ENCODE measurements at places on chromosomes 3 and 15.

- no peak for DNase-seq
These were observed 355.5 kb upstream of the SUCLG2 start for GRCh38 chr3:68009900-68010299.

GRCh38 chr3:83968356-83968755 is 990.4 kb upstream of the CADM2 start:
- DNase-seq: no peak

DNA sequence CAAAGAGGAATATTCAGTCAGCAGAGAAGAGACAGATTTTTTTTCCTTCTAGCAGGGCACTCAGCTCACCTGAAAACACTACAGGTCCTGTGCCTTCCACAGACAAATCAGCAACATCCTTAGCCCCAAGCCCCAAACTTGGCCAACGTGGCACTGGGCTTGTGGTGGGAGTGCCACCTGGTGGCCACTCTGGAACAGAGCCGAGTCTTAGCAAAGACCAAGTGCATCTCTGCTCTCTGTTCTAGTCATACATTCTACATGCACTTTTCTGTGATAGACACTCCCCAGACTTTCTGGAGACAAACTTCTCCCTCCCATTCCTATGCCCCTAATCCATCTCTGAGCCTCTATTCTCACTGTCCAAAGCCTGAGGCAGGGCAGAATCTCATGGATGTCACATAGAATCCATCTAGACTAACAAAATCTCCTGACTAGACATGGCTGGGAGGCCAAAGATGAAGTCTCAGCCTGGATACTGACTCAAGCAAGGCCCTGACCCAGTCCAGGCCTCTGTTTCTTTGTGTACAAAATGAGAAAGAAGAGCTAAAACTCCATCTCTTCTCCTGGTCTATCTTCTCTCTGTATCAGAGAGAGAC is 5.1 kb upstream of the SEMA7A start:
- DNase-seq: peak; percentile 81

GRCh38 chr15:39783244-39783820 is 691 bp upstream of the FSIP1 start:
- no peak for DNase-seq

GRCh38 chr15:99328106-99329072 is 77.1 kb downstream of the LRRC28 start:
- DNase-seq: no peak

DNA sequence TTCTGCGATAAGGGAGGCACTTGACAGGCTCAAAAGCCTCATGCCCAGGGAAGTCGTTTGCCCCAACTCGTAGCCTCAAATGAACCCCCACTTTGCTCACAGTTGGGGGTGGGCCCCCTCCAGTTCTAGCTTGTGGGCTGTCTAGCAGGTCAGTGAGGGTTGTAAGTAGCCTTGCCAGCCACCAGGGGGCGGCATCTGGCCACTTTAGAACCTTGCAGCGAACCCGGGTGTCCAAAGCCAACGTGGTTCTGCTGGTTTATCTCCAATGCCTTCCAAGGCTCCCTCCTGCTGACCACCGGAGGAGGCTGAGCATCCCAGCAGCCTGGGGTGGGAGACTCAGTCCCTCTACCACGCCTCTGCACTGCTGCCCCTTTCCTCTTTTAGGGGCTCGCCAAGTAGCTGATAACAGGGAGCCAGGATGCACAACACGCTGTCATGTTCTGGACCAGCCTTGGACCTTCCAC is 9.2 kb upstream of the RBSN start:
- DNase-seq: peak; percentile 84

DNA sequence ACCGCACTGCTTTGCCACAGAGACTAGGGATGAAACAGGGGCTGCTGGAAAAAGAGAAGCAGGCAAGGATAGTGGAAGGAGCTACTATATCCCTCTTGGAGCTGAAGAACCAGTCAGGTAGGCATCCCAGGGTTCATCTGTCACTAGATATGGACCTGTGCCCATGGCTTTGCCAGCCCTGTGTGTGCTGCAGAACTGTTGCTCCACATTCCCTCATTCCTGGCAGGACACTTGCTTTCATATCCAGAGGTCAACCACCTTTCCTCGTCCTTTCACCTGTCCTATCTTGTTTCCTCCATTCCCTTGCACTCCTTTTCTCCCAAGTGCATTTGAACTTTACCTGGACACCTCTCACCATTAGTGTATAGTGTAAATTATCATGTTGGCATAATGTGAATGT is 12.0 kb downstream of the SNRK start:
- DNase-seq: no peak

DNA sequence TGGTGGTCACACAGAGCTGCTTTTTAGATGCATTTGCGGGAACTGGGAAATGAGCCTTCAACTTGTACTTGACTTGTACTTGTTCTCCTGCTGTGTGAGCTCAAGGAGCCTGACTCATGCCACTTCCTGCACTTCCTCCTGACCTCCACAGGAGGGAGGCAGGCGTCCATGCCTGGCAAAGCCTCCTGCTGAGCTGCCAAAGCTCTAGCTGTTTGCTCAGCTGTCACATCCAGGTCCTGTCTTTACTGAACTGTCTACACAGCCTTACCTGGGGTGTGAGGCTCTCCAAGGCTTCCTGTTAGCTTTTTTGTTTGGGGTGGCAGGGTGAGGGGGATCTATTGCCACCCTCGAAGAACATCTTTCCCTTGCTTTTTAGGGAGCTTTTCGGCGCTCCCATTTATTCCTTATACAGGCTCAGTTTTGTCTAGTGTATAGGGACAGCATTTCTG is 6.4 kb downstream of the THPO start:
- DNase-seq: peak; percentile 93

DNA sequence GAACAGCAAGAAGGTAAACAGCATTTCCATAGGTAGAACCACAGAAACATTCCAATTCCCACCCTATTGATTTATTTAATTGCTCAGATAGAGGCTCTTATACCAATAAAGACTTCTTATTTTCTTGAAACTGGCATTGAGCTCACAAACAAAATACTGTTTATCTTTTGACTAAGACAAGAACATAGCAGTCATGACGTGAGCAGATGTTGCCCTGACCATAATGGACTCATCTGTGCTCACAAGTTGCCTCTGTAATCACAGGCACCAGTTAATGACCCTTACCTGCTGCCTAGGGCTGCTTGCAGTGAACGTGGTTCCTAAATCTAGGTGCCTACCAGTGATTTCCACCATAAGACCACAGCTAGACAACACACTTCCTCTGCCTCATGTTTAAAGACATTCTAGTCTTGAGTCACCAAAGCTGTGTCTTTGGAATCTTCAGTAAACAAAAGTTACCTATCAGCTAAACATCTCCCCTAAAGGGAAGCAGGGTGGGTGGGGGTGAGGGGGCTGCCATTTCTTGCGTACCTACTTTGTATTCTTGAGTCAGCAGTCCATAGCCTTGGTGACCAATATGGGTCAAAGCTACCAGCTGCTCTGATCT is 2.1 kb downstream of the FYCO1 start:
- no peak for DNase-seq

DNA sequence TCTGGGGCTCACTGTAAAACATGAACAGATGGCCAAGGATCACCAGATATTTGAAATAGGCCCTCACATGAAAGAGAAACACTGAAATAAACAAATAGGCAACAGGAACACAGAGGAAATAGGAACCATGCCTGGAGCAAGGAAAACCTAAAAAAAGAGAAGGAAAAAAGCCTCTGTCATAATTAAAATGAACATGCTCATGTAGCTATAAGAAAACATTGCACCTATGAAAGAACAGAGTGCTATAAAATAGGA is 102.4 kb downstream of the RAB11A start:
- DNase-seq: no peak

GRCh38 chr15:33074212-33074611 is 120.3 kb downstream of the FMN1 start:
- DNase-seq: no peak

- DNase-seq: no peak
These were observed 295.7 kb upstream of the ROBO1 start for GRCh38 chr3:80063535-80063934.

- DNase-seq: peak; percentile 70
These were observed 114.3 kb downstream of the TGFBR2 start for GRCh38 chr3:30720586-30721313.

GRCh38 chr15:72983801-72984545 is 68.3 kb upstream of the NEO1 start:
- no peak for DNase-seq

- peak; percentile 94 for DNase-seq
These were observed 219.9 kb downstream of the NFKBIZ start for GRCh38 chr3:102069211-102069662.

DNA sequence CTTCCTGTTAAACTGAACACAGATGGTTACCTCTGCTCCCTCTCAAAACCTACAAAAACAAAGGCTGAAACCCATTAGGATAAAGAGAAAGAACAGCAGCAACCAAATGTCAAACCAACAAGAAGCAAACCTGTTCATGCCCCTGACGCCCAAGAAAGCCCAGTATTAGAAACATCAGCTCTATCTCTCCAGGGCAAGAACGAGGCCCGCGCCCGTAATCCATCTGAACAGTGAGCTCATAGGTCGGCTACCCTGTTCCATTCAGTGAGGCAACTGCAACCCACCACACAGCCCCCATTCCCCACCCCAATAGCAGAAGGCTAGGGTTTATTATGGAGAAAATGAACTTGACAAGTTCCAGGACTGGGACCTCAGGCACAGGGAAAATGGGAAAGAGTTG is 10.0 kb downstream of the LSG1 start:
- no peak for DNase-seq

GRCh38 chr3:114880078-114880477 is 267.0 kb downstream of the ZBTB20 start:
- DNase-seq: no peak

GRCh38 chr3:155555479-155556060 is 189.3 kb downstream of the PLCH1 start:
- no peak for DNase-seq

GRCh38 chr15:61841466-61841865 is 218.8 kb downstream of the VPS13C start:
- no peak for DNase-seq

DNA sequence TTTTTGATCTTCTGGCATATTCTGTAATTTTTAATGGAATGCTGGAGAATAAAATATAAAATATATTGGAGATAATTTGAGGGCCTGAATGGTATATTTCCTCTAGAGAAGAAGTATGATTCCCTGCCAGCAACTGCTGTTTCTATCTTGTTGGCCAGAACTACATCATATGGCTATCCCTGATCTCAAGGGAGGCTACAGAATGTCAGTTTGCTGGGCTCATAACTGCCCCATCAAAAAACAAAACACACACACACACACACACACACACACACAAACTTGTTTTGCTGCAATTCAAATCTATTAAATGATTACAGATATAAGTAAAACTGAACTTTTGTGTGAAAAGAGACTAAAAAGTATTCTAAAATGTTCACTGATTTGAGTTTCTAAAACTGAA is 51.0 kb downstream of the RASA2 start:
- DNase-seq: peak; percentile 70

- no peak for DNase-seq
These were observed 220.7 kb downstream of the TBL1XR1 start for GRCh38 chr3:176976586-176976985.

- no peak for DNase-seq
These were observed 235.3 kb downstream of the ABHD5 start for GRCh38 chr3:43926055-43926454.

GRCh38 chr3:171135549-171135948 is 109.0 kb upstream of the SLC2A2 start:
- peak; percentile 4 for DNase-seq

GRCh38 chr3:126157083-126157768 is 23.2 kb downstream of the ALDH1L1 start:
- no peak for DNase-seq

DNA sequence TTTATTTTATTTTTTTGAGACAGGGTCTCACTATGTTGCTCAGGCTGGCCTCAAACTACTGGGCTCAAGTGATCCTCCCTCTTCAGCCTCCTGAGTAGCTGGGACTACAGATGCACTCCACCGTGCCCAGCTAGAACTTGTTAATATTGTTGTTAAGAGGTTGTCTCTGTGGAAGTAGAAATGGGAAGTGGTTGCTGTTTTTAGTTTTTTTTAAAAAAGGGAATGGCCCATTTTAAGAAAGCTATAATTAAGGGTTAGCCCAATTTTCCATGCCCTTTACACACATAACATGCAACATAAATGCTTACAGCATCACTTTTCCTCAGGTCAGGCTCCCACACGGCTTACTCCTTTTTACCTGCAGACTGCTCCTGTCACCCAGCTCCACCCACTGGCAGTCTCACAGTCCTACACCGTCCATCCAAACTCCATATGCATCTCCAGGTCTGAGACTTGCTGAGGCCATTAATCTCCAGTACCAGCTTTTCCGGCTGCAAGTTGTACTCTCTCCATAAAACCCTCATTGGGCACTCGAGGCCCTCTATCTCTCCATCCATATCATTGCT is 19.8 kb downstream of the MORC1 start:
- DNase-seq: no peak

- DNase-seq: no peak
These were observed 14.9 kb downstream of the IGSF10 start for GRCh38 chr3:151446002-151446340.

DNA sequence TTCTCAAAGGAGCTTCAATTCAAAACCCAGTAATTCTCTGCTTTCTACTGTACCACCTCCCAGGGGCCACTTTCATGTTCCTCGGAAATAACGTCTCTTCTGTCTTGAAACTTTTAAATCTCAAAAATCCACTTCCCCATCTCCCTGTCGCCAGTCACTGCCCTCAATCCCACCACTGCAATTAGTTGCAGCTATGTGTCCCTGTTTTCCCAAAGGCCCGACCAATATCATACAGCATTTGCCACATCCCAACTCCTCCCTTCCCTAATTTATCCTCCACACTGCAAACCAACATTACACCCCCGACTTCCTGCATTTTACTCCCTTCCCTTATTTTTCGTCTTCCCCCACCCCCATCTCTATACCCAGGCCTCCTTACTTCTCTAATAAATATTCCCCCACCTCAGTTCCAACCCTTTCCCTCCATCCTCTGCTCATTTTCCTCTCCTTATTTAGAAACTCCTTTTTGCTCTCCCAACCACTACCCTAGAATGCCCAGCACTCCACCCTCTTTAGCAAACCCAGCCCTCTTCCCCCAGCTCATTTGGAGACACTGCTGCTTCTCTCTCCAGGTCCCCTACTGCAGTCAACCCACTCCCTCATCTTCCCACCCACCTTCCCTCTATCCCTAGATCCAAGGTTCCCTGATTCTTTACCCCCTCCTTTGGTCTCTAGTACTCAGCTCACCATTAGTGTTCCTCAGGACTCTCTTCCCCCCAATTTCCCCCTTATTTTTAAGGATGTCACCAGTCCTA is 1.1 kb downstream of the NPTN start:
- DNase-seq: peak; percentile 59

DNA sequence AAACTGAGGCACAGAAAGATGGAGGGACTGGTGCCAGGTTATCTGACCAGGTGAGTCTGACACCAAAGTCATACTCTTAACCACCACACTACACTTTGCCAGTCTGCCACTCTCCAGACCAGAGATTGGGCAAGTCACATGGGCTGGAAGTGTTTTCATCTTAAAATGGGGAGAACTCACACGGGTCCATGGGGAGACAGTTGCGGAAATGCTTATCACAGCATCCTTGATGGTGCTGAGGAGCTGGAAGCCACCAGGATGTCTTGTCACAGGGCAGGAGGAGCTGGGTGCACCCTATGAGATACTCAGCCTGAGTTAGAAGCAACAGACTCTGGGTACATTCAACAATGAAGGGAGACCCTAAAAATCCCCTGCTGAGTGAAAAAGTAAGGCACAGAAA is 4.8 kb downstream of the GALNT15 start:
- no peak for DNase-seq

GRCh38 chr15:92638709-92639365 is 16.7 kb downstream of the FAM174B start:
- no peak for DNase-seq

Data from cardiac fibroblast (primary cell).